Mesangial cell (primary cell): ENCODE measurements at places on chromosomes 13 and 19. TPM values are rescaled to one million over a fixed set of nuclear protein-coding genes. Genes with fewer than 3 reads are reported as not detected.

DMPK gene
- total RNA-seq, result 8.5 and 23.1 TPM in 2 replicates

ZNF324B gene
- total RNA-seq, result 3.9 and 7.1 TPM in 2 replicates

SOX1 gene
- total RNA-seq, result not detected in 2 replicates

KLK4 gene
- total RNA-seq, result not detected in 2 replicates

PRODH2 gene
- total RNA-seq, result not detected in 2 replicates

LGI4 gene
- 0.49 TPM in 1 of 2 replicates, not detected in the other for total RNA-seq
